ENCODE measurements at places on chromosomes 13 and 19. TPM values are rescaled to one million over a fixed set of nuclear protein-coding genes. Genes with fewer than 3 reads are reported as not detected.

- DNase-seq = no peak
Observed at GRCh38 chr19:44613295-44614178, at the start of gene IGSF23. Gene IGSF23 (plus strand): TSS chr19:44613563. CDS start chr19:44613646, 83 bp downstream.

DNA sequence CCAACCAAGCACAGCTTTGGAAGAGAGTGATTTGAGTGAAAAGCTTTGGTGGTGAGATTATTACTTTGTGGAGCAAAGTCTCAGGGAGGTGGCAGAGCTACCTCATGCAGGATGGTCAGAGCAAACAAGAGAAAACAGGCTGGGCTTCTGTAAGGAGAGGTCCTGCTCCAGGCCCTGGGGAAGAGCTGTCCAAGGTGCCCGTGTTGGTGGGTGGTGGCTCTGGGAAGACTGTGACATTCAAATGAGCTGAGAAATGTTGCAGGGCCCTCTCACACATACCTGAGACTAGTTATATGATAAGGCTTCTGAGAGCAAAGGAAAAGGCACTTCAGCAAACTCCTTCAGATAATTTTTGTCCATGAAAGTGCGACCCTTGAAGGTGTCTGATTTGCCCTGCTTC, 205.5 kb upstream of the SOX21 start:
- DNase-seq = no peak

Gene PRR19
- total RNA-seq = 0.36 TPM

GRCh38 chr13:106052200-106052767, 483.2 kb downstream of the EFNB2 start:
- DNase-seq = peak; percentile 48

DNA sequence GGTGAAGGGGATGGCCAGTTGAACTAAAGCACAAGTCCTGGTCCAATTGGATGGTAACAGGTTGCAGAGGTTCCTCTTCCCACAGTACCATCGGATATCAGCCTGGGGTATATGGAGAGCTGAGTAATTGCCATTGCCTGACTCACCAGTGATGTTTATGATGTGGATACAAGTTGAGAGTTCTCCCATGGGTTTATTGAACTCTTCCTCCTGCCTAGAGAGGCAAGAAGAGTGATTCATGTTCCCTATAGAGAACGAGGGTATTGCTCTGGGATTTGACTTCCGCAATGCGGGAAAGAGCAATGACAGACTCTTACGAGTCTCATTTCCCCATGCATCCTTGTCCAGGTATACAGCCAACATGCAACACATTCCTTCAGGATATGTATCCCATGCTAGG, 111.3 kb upstream of the PCDH9 start:
- DNase-seq = peak; percentile 53

DNA sequence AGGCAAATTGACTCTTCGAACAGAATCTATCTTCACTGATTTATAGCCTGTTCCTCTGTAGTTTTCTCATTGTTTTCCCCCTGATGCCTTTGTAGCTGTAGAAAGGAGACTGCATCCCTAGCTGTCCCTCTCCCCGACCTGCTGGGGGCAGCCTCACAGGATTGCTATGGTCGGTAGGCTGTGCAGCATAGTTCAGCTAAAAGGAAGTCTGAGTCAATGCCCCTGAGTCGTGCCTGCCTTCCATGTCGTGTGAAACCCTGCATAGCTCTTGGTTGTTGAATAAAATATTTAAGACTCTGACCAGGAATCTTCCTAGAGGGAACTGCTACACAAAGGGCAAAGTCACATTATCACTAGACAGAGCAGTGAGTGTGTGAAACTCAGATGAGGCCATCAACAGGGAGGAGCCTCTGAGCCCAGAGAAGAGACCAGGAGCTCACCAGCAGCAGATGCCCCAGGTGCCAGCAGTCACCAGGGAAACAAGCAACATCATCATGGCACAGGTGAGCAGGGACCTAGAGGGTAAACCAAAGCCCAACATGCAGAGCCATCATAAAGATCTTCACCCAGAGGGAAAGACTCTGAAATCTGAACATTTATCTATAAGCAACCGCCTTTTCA, 108.4 kb upstream of the NBEA start:
- DNase-seq = peak; percentile 2

- no peak for DNase-seq
Observed at GRCh38 chr19:32053861-32054260, 291.5 kb upstream of the ZNF507 start.

- peak; percentile 60 for DNase-seq
Observed at GRCh38 chr19:39413272-39413910, 922 bp downstream of the PLEKHG2 start.

- DNase-seq = peak; percentile 87
Observed at GRCh38 chr19:18007917-18008673, at the start of gene ARRDC2. Gene ARRDC2 (plus strand): TSS chr19:18008170. CDS start chr19:18008311, 141 bp downstream.

GRCh38 chr13:23986619-23987018, 89.3 kb upstream of the C1QTNF9B start:
- DNase-seq = peak; percentile 98

DNA sequence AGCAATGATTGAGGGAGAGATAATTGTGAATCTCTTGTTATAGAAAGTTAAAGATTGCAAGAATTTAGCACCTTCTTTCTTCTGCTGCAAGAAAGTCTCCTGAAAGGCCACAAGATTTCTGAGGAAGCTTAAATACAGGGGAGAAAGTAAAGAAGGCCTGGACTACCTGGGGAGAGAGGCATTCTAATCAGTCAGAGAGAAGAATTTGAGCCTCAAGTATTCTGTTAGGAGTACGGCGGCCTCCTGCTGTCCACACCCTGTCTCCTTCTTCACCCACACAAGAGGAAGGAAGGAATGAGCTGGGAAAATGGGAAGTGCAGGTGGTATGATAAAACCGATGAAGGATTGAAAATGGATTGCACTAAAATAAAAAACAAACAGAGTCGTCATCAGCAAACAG, 474.7 kb downstream of the DIAPH3 start:
- DNase-seq = no peak

DNA sequence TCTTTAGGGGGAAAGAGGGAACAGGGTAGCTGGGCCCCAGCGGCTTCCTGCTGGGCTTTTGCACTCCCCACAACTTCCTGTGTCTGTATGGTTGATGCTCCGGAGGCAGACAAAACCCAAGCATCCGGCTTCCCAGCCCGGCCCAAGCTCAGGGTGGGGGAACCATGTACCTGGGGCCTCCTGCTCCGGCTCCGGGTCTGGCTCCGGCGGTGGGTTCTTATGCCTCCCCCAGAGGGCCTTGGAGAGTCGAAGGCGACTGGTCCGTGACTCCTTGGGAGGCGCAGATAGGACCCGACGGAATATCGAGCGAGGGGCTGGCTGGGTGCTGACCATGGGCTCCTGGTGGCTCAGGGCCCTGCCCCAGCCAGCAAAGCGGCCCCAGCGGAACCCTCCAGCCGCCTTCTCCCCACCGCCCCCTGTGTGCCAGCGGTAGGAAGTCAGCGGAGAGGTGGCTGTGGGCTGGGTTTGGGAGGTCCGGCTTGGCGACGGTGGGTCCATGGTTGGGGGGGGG, 428 bp downstream of the RASAL3 start:
- DNase-seq = no peak

Gene KRTDAP
- not detected for total RNA-seq

GRCh38 chr13:94513026-94513425, 33.5 kb upstream of the DCT start:
- no peak for DNase-seq

Data from IMR-90 (cell line).